Heart right ventricle (tissue), 16 donors: ENCODE measurements at places on chromosomes 5 and 9. TPM values are rescaled to one million over a fixed set of nuclear protein-coding genes. Genes with fewer than 3 reads are reported as not detected.

- DNase-seq, result no peak
Measured at GRCh38 chr9:134814598-134815215, 65.9 kb upstream of the FCN2 start.

DNA sequence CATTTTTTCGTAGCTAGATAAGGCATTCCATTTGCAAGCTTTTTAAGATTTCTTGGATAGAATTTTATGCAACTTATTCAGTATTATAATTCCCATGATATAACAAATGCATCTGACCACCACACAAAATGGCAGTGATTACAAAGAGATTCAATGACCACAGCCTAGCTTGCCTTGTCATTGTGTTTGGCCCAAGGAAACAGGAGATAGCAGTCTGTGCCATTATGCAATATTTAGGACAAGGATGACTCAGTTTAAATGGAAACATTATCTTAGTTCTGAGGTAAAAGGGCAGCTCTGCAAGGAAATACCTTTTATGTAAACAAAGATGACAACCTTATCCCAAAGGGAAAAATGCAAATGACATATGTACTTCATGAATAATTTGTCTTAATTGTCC is 89.8 kb downstream of the NUDT12 start:
- DNase-seq, result no peak

DNA sequence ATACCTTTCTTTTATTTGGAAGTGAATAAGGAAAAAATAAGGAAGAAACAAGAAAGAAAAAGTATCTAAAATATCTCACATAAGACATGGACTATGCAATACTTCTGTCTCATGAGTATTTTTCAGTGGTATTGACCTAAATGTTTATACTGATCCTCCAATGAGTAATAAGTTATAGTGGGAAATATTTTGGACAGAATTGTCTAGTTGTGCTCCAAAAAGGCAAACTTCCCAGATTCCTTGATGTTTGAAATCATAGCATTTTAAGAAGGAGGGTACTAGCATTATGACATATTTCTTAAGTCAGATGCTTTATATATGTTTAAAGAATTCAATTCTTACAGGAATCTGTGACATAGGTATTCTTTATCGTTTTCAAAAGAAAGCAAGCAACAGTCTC is 34.5 kb upstream of the BASP1 start:
- DNase-seq, result no peak

GRCh38 chr5:172668594-172669071 is 27.6 kb downstream of the NEURL1B start:
- DNase-seq, result no peak

The TRIM7 gene
- 3.9 TPM for polyA plus RNA-seq

GRCh38 chr5:42270771-42271170 is 152.5 kb upstream of the GHR start:
- no peak for DNase-seq

- no peak for DNase-seq
Measured at GRCh38 chr9:78001946-78002731, 29.5 kb downstream of the GNAQ start.
